GM18507 (cell line): ENCODE measurements at places on chromosomes 7 and 10.

DNA sequence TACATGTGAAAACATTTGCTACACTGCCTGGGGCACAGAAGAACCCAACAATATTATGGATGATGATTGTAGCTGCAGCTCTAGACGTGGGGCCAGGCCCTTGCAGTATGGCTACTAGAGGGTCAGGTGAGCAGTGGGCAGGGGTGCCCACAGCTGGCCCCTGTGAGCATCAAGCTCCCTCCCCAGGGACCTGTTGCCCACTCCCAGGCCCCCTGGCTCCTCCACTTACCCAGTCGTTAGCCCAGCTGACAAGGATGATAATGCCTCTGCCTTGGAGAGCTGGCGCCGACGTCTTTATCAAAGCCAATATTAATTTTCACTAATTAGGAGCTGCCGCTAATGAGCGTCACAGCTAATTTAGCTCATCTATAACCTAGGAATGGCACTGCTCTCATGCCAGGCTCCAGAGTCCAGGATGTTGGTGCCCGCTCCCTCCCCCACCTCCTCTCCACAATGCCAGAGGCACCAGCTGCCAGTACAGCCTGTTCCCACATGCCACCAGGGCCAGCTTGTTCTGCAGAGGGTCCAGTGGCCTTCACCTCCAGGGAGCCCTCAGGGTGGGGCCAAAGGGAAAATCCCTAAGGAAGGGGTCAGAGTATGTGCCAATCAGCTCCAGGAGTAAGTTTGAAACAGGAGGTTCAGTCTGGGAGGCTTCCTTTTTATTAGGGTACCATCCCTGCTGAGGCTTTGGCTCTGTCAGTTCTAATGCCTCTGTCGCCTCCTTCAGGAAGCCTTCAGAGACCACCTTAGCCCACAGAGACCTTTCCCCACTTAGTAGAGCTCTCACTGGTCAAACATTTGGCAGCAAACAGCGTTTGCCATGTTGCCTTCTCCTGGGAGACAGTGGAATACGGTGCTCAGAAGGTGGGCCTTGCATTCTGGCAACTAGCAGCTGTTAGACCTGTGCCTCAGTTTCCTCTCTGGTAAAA is 77.2 kb downstream of the CDH23 start:
- DNase-seq, result no peak

DNA sequence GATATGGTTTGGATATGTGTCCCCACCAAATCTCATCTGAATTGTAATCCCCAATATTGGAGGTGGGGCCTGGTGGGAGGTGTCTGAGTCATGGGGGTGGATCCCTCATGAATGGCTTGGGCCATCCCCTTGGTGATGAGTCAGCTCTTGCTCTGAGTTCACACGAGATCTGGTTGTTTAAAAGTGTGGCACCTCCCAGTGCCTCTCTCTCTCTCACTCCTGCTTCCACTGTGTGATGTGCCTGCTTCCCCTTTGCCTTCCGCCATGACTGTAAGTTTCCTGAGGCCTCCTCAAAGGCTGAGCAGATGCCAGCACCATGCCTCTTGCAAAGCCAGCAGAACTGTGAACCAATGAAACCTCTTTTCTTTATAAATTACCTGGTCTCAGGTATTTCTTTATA is 4.8 kb upstream of the GCK start:
- DNase-seq, result no peak

- DNase-seq, result no peak
These were observed 23.0 kb upstream of the CDHR3 start for GRCh38 chr7:105940109-105940508.

DNA sequence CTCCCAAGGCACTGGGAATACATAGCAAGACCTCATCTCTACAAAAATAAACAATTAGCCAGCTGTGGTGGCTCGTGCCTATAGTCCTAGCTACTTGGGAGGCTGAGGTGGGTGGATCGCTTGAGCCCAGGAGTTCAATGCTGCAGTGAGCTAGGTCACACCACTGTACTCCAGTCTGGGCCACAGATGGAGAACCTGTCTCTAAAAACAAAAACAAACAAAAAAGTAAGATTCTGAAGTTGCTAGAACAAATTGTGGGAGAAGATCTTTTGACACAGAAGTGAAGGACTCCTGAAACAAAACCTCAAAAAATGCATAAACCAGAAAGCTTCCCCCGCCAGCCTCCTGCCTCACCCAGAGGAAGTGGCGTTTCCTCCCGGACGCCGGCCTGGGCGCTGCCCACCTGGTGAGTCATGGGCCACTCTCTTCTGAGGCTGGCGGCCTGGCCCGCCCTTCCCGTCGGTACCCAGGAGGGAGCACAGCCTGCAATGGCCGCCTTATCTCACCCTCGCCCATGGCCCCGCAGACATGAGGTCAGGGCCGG is 25.4 kb upstream of the ELN start:
- no peak for DNase-seq

DNA sequence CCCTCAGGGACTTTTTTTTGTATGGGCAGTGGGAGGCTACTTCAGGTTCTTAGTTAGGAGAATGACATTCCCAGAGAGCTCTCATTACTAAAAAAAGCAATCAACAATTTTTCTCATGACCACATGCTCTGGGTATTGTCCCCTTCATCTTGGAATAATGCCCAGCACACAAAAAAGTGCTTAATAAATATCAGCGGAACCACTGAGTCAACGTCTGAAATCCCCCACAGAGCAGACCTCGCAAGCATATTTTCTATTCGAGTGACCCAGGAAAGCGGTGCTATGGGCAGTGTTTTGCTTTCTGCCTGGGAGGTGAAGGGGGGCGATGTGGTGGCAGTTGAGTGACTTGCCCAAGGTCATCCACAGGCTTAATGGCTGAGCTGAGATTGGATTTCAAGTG is 493.4 kb upstream of the ZMIZ1 start:
- no peak for DNase-seq

DNA sequence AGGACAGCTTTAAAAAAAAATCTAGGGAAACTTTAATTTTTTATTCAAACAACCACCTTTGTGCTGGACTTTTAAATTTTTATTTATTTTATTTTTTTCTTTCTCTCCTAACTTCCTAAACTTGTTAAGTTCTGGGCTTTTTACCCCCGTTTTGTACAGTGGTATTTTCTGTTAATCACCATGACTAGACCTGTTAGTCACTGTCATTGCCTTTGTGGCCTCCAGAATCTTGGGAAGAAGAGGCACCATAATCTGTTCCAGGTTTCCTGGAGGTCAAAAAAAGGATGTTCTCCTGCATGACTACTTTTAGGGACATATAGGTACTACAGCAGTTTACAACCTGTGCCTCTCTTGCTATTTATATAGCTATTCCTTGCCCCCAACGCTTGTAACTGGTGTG is 31.1 kb upstream of the DDX50 start:
- DNase-seq, result no peak

- DNase-seq, result no peak
These were observed 10.8 kb downstream of the PDE1C start for GRCh38 chr7:32059289-32060011.

DNA sequence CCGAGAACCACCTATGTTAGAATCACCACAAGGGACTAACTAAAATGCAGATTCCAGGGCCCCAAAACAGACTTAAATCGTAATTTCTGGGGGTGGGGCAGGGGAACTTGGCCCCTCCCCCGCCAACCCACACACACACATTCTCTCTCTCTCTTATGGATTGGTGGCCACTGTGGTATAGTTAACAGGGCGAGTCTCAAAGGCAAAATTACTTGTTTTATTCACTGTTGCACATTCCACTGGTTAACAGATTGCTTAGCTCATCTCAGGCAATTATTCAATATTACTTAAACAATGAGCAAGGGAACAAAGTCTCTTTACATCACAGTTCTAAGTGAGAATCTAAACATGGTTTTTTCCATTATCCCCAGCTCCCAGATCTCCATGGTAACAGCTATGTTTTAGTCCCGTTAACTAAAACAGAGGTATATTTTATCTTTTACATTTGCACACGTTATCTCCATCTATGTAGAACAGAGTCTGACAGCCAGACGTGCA is 38.5 kb downstream of the IGF2BP3 start:
- DNase-seq, result no peak

GRCh38 chr7:104358446-104359132 is 30.2 kb downstream of the LHFPL3 start:
- DNase-seq, result no peak

GRCh38 chr7:46256870-46257661 is 336.0 kb upstream of the IGFBP3 start:
- no peak for DNase-seq

DNA sequence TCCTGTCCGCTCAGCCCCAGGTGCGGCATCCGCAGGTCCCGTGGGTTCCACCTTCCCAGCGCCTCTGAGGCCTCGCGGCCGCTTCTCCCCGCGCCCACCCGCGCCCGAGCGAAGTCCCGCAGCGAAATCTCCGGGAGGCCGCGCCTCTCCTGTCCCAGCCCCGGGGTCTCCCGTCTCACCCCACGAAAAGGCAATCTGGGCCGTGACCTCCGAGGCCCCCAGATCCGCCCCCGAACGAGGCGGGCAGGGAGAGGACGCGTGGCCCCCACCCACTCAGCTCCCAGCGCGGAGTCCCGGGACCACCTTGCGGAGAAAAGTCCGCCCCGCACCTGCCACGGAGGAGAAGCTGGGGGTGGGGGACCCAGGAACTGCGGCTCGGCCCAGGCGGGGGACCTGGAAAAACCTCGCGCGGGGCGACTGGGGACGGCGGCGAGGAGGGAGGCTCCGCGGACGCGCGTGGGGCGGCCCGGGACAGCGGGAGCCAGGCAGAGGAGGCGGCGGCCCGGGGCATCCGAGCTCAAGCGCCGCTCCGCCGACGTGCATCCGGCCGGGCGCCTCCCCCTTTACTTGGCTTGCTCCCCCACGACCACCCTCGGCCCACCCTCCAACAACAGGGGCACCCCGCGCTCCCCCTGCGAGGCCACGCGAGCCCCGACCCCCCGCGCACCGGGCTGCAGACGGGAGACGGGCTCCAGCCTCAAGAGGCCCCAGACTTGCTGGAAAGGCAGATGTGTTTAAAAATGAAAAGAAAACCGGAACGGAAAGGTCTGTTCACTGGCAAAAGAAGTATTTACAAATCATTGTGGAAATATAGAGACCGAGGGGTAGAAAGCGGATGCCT is 33.0 kb upstream of the RNF32 start:
- no peak for DNase-seq

DNA sequence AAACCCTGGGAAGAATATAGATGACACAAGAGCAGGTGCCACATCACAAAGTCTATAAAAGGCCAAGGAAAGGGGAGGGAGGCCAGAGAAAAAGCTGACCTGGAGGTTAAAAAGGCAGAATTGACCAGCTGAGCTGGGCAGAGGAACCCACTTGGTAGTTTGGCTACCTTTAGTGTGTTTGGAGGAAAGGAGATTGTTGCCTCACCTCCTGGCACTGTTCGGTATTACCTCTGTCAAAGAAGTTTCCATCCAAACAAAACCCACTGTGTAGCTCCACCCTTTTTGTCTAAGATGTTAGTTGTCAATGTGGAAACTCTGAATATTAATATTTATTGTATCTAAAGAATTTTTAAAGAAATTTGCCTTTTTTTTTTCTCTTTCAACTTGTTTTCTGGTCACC is 23.4 kb downstream of the ENTPD7 start:
- DNase-seq, result no peak

- no peak for DNase-seq
These were observed 12.5 kb downstream of the RNF133 start for GRCh38 chr7:122686360-122686878.

- no peak for DNase-seq
These were observed 154.1 kb downstream of the DGKB start for GRCh38 chr7:14748461-14748860.

DNA sequence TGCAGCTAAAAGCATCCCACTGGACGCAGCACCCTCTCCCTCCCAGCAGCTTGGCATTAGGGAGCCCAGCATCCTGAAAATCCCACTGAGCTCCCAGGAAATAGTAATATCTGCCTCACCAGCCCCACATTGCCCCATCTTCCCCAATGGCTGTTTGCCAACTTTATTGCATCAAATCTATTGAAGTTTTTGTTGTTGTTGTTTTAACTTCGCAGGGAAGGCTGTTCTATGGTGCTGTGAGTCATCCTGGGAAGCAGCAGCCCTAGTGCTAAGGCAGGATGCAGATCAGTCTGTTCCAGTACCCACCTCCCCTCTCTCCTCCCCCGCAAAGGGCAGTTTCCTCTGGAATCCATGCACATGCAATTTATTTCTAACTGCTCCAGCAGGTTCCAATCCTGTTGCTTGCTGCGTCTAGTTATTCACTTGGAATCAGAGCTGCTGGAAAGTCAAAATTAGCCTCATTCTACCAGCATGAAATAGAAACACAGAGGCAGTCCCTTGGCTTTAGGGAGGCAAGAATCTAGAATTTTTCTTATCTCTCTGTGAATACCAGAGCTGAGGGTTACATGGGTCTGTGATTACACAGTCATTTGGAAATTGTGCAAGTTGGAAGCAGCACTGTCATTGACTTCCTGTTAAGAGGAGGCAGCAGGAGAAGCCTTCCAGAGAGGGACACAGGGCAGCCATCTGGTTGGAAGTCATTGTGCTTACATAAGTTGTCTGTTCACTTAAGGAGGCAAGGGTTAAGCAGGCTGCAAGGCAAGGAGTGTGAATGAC is 115.9 kb upstream of the CACUL1 start:
- DNase-seq, result no peak

DNA sequence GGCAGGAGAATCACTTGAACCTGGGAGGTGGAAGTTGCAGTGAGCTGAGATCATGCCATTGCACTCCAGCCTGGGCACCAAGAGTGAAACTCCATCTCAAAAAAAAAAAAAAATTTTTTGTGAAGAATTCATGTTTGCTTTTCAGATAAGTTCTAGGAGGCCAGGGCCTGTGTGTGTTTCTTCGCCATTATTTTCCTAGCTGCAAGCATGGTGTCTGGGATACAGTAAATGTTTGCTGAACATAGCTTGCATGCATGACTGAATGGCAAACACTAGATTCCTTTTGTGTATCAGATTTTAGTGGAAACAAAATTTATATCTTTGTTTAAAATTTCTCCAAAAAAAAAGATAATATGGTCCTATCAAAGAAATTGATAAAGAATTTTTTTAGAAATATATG is 9.7 kb upstream of the MACC1 start:
- DNase-seq, result no peak

GRCh38 chr10:36764823-36765222 is 360.6 kb upstream of the ANKRD30A start:
- DNase-seq, result no peak

GRCh38 chr10:87660484-87661133 is 931 bp downstream of the PAPSS2 start:
- DNase-seq, result no peak

DNA sequence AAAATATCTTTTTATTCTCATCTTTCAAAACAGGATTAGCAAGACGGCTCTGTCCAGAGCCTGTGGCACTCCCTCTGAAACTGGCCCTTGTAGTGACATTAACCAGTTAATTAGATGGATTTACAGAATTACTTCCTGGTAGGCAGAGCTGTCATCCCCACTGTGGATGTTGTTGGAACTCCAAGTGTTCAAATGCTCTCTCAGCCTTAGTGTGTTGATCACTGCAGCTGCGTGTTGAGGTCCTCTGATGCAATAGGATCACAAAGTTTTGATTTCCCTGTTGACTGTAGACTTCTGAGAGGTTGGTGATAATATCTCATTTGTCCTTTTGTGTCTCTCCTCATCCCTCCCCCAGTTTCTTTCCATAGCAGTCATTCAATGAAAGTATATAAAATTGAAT is 117.3 kb upstream of the CDK6 start:
- DNase-seq, result no peak

- DNase-seq, result no peak
These were observed 38.8 kb upstream of the PDZD8 start for GRCh38 chr10:117413928-117414618.

- DNase-seq, result no peak
These were observed 64.9 kb downstream of the CFAP46 start for GRCh38 chr10:132877473-132877872.

GRCh38 chr7:3143869-3144775 is 100.5 kb upstream of the CARD11 start:
- DNase-seq, result no peak

- DNase-seq, result no peak
These were observed 2.5 kb downstream of the VIPR2 start for GRCh38 chr7:159142199-159142598.
